ENCODE measurements at places on chromosomes 16 and 17.

DNA sequence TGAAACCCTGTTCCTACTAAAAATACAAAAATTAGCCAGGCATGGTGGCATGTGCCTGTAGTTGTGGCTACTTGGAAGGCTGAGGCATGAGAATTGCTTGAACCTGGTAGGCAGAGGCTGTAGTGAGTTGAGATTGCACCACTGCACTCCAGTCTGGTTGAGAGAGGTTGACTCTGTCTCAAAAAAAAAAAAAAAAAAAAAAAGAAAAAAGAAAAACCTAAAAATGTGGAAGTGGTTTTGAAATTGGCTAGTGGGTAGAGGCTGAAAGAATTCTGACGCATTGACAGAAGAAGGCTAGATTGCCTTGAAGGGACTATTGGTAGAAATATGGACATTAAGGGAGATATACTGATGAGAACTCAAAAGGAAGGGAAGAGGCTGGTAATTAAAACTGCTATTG is 33.6 kb upstream of the CPPED1 start:
- DNase-seq = no peak

- no peak for DNase-seq
Observed at GRCh38 chr17:78748048-78748729, 33.9 kb downstream of the CYTH1 start.

DNA sequence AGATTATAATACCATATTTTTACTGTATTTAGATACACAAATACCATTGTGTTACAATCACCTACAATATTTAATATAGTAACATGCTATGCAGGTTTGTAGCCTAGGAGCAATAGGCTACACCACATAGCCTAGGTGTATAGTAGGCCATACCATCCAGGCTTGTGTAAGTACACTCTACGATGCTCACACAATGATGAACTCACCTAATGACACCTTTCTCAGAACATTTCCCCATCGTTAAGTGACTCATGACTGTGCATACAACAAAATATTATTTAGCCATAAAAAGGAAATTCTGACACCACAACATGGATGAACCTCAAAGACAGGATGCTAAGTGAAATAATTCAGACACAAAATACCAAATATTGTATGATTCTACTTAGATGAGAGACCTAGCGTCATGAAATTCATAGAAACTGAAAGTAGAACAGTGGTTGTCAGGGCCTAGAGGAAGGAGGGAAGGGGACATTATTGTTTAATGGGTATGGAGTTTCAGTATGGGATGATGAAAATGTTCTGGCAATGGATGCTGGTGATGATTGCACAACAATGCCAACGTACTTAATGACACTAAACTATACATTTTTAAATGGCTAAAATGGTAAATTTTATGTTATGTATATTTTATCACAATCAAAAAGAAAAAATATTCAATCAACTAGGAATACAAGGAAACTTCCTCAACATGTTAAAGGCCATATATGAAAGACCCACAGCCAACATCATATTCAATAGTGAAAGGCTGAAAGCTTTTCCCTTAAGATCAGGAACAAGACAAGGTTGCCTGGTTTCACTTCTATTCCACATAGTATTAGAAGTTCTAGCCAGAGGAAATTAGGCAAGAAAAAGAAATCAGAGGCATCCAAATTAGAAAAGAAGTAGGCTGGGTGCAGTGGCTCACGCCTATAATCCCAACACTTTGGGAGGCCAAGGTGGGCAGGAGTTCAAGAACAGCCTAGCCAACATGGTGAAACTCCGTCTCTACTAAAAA is 5.9 kb upstream of the C16orf87 start:
- no peak for DNase-seq

GRCh38 chr17:5870231-5870953 is 199.8 kb upstream of the WSCD1 start:
- DNase-seq = peak; percentile 17

DNA sequence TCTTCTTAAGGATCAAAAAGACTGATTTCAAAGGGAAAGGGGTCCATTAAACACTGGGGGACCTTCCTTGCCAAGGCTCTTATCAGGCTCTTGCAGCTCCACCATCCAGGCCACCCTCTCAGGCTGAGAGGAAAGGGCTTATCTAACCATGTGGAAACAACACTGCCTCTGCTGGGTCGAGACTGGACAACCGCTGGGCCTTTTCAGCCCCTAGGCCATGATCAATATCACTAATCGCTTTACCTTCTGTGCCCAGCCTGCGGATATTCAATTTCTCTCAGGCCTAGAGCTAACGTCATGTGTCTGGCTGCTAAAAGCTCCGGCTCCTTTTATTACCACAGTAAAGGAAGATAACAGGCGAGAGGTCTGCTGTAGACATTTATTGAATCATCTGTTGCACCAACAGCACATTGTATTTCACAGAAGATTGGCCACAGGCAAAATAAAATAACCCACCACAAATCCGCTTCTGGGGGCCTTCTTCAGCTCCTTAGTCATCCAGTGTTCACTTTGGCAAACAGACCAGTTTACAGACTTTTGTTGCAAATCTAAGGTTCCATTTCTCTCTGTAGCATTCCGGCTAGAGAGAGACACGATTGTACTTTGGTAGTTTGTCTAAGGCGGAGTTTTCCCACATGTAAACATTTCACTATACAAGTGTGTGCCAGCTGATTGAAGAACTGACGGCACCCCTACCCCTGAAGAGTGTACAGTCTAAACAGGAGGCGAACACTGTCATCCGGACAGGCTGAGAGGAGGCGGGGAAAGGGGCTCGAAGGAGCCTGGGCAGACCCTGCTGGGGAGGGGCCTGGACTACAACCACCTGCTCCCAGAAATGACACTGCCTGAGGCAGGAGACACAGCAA is 13.9 kb downstream of the CYB561 start:
- DNase-seq = peak; percentile 86

- no peak for DNase-seq
Observed at GRCh38 chr16:76081967-76082366, 195.2 kb upstream of the CNTNAP4 start.

GRCh38 chr16:30715750-30716445 is 16.9 kb downstream of the SRCAP start:
- DNase-seq = peak; percentile 52

- DNase-seq = peak; percentile 77
Observed at GRCh38 chr16:65312071-65312470, 190.2 kb upstream of the CDH11 start.

- DNase-seq = peak; percentile 8
Observed at GRCh38 chr17:48753794-48754499, 25.4 kb upstream of the HOXB13 start.

DNA sequence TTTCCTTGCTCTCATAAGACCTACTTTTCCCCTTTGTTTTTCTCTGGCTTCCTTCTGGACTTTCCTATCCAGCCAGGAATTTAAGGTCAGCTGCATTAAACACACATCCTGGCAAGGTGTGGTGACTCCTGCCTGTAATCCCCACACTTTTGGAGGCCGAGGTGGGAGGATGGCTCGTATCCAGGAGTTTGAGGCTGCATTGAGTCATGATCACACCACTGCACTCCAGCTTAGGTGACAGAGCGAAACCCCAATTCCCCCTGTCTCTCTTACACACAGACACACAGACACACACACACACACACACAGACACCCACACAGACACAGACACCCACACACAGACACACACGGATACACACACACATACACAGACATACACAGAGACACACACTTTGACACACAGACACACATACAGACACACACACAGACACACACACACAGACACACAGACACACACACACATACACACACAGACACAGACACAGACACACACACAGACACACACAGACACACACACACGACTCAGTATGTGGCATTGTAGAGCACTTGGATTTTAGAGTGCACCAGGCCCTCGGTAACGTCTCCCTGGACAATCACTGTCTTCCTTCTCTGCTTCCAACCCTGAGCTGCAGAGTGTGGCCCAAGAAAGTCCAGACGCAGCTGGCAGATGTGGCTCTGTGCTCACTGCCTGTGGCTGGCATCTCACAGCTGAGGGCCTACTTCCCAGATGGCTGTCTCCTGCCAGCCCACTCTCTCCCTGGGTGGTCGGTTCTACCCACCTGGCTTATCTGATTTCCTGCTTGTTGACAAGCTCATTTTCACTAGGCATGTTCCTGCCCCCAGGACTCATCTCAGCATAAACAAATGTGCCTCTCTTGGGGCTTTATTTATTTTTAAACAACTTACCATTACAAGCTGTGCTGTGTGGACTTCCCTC is 39.0 kb downstream of the NLRP1 start:
- DNase-seq = no peak

GRCh38 chr17:77437017-77437416 is 296.2 kb downstream of the SEC14L1 start:
- peak; percentile 89 for DNase-seq

- DNase-seq = no peak
Observed at GRCh38 chr17:40015005-40015997, at the start of gene CSF3. TSS of gene CSF3 (plus strand) at chr17:40015440. CDS start at chr17:40015475, 35 bp downstream.

DNA sequence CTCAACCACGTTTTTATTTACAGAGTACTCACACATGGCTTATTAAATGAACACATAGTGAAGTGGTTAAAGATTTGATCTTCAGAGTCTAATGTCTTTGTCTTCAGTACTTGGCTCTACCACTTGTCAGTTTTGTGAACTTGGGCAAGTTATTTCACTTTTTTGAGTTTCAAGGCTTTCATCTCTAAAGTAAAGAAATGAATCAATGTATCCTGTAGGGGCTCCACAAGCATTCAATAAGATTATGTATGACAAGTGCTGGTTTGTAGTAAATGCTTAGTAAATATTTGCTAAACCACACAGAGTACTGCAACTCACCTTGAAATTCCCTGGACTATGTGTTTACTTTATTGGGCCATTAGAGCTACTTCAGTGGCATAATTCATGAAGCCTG is 446.0 kb upstream of the GOT2 start:
- no peak for DNase-seq

- no peak for DNase-seq
Observed at GRCh38 chr17:69323806-69324205, 3.1 kb downstream of the ABCA5 start.

DNA sequence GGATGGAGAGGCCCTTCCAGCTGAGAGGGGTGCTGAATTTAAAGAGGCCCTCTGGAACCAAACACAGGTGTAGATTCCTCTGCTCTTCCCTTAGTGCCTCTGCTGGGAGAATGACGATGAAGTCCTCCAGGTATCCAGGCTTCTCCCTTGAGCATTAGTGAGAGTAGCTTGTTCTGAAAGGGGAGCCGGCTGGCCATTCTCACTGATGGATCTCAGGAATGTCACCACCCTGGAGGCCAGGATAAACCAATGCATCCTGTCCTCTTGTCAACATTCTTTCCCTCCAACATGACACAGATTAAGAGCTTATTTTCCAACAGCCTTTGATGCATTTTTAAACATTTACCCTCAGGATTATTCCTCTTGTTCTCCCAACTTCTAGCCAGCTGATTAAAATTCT is 325.5 kb downstream of the CA10 start:
- DNase-seq = no peak

- DNase-seq = peak; percentile 29
Observed at GRCh38 chr17:9408868-9409829, 166.5 kb downstream of the STX8 start.

DNA sequence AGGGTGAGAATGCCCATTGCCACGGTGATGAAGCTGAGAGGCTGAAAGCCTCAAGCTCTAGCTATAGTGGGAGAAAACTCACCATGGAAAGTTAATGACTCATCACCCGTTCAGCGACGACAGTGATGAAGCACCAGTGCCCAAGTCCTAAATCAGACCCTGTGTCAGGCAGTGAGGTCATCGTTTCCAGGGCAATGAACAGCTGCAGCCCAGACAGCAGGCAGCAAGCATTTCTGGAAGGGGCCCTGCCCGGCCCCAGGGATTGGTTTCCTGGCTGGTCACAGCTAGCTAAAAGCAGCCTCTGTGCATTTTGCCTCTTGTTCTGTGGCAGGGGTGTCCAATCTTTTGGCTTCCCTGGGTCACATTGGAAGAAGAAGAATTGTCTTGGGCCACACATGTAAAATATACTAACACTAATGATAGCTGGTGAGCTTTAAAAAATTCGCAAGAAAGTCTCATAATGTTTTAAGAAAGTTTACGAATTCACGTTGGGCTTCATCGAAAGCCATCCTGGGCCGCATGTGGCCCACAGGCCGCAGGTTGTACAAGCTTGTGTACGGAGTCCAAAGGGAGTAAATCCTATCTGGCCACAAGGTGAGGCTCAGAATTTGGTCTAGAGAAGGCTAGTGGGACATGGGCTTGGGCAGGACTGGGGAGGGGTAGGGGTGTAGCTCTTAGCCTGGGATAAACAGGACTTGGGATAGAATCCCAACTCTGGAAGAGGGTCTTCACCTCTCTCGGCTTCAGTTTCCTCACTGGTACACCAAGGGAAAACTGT is 40.6 kb downstream of the MIS12 start:
- DNase-seq = peak; percentile 97

GRCh38 chr16:13342675-13343074 is 441.3 kb downstream of the SHISA9 start:
- no peak for DNase-seq

- DNase-seq = no peak
Observed at GRCh38 chr17:15511142-15511541, 43.7 kb upstream of the CDRT4 start.

DNA sequence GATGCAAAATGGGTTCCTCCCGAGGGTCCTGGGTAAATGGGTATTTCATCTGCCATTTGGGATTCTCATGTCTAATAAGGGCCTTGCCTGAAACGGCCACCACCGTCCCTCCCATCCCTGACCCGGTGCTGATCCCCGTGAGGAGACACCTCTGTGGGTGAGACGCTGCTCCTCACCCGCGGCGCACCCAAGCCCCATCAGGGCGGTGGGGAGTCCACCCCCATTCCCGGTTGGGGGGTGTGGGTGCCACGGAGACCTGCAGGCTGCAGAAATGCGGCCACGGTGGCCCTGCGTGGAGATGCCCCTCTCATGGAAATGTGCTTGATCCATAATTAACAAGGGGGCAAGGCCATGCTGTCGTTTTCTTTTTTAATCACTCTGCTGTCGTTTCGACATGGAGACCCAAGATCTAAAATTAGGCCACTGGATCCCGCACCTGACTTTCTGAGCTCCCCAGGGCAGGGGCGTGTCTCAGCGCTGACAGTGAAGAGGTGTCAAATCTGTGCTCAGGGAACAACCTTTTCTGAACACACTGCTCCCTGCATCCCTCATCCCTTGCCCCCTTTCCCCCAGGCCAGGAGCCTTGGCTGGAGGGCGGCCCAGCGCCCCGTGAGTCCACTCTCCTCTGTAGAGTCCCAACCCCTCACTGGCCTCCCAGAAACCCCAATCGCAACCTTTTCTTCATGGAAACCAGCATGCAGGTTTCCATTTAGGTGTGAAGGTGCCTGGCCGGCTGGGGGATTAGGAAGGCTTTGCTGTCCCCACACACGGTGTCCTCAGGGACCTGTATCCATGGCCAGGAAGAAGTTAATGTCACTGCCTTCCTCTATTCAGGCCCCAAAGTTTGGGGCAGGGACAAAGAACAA is 38.9 kb downstream of the PEMT start:
- no peak for DNase-seq

Measured in fibroblast of skin of right biceps (primary cell).